ENCODE measurements at places on chromosomes 16 and 17. TPM values are rescaled to one million over a fixed set of nuclear protein-coding genes. Genes with fewer than 3 reads are reported as not detected.

DNA sequence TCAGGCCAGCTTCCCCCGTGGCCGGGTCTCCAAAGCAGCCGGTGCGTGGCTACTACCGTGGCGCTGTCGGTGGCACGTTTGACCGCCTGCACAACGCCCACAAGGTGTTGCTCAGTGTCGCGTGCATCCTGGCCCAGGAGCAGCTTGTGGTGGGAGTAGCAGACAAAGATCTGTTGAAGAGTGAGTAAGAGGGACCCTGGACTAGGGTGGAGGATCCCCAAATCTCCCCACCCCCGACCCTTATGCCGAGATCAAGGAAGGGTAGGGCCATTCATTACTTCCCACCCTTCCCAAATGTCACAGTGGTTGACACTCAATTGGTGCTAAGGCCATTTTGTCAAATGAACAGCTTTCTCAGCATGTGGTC is 1.2 kb downstream of the COASY start:
- no peak for DNase-seq

DNA sequence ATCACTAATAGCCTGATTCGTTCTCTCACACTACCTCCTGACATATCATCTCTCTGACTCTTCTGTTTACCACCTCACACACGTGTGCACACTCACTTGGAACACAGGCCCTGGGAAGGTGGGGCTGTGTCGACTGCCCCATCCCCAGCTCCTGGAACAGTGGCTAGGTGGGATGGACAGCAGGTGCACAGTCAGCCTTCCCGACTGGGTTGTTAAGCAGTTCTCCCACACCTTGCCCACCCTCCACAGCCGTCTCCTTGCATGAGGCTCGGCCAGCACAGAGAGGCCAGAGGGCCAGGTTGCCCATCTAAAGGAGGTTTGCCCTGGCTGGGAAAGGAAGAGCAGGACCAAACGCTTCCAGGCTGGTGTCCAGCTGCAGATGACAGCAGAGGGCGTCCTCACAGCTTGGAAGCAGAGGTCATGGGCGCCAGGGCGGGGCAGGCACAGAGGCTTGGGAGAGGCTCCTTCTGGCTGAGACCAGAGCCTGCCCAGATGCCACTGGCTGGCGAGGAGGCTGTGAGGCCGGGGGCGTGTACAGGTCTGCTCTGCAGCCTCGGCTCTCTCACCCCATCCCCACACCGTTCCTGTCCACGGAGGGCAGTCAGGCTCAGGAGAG is 92.8 kb downstream of the AMFR start:
- DNase-seq, result no peak

DNA sequence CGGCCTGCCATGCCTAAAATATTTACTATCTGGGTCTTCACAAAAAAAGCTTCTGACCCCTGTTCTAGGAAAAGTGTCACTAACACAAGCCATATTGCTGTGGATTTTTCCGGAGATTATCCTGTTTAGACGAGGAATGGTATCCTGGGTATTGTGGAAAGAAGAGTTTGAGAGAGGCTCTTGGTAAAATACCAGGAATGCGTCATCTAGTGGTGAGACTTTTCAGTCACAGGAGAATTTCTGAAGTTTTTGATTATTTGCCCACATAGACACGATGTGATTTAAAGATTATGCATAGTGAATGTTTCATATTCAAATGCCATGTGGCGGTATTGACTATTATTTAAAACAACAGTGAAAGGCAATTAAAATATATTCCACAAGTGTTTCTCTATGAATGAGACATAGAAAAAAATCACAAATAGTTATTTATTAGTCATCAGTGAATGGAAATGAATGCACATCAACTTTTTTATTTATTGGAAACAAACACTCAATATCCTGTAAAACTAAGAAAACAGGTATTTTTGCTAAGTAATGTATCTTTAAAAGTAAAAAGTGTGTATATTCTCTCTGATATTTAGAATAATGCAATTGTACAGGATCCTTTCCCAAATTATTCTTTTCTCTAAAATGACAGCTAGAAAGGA is 7.8 kb downstream of the KRT28 start:
- DNase-seq, result peak; percentile 62

- no peak for DNase-seq
Observed at GRCh38 chr17:59533694-59534093, 31.7 kb upstream of the DHX40 start.

DNA sequence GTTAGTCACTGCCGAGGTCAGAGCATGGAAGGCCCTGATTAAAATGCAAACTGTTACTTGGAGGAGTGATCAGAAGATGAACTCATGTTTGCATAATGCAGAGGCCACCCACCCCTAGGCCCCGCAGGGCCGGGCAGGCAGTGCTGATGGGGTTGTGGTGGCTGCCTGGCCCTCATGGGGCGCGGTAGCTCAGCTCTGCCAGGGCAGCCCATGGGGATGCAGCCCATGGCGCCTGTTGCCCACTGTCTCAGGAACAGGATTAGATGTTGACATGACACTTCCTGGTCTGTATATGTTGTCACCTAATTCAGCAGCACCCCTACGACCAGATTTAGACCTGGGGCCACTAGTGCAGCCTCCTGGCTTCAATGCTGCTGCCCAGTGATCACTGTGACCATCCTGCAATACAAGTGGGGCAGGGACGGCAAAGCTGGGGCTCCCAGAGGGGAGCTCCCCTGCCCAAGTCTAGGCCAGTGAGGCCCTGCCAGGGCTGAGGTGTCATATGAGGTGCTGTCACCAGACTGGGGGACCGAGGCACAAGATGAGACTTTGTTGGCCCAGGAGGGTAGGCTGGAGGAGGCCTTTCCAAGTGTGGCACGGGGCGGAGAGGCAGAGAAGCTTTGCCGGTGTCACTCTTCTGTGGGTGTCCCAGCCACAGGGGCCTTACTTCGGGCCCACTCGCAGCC is 49.1 kb downstream of the RAI1 start:
- no peak for DNase-seq

DNA sequence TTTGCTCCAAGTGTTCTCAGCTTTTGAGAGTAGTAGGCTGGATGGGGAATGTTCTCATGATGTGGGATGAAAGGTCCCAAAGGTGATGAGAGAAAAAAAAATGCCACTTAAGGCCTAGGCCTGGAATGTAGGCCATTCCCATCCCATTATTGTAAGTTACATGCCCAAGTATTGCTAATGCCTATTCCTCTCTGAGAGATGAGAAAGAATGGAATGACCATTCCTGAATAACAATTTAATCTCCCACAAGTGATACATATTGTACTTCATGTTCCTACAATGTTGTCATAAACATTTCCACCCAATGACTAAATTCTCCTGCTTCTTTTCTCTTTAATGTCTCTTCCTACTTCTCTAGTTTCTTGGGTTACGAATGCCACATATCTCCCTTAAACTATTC is 102.8 kb upstream of the KCNJ16 start:
- no peak for DNase-seq

- DNase-seq, result no peak
Observed at GRCh38 chr17:63407741-63408330, 38.3 kb downstream of the CYB561 start.

DNA sequence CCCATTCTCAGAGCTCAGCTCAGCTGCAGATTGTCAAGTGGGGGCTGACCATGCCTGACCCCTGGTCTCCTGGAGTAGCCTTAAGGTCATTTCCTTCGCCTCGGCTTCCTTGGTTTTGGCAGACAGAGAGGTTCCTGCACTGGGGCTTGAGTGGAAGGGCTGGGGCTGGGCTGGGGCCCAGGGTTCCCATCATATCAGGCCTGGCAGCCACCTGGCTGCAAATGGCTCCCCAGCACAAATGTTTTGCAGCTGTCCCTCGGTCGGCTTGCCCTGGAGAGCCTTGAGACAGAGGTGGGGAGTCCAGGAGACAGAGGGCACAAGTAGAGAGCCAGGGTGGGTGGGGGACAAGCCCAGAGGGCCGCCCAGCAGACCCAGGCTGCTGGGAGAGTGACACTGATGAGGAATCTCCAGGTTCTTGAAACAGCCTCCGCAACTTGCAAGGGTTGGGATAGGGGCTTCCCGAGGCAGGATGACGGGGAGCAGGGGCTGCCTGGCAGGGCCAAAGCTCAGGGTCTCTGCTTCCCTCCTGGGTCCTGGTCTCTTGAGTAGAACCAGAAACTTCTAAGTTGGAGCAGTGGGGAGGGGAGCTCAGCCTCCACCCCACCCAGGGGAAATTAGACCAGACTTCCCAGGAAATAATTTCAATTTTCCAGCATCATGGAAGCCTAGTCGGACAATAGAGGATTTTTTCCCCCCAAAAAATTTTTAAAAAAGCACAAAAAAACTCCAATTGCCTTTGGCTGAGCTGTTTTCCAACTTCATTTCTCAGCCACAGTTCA is 19.3 kb downstream of the IGFBP4 start:
- no peak for DNase-seq

DNA sequence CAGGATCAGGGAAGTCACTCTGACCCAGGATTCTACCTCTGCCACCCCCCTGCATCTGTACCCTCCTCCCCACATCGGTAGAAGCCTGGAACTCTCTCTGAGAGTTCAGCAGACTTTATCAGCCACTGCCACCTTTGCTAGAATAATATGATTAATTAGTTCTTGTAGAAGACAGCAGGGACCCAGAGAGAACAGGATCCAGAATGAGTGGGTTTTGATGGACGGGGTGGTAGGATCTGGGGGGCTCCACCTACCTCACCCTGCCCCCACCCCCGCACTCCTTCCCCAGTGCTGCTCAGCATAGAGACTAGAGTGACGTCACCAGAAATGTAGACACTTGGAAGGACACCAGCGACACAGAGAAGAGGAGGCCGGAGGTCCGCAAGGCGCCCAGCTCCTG is 33.5 kb downstream of the ABCC6 start:
- no peak for DNase-seq

- DNase-seq, result no peak
Observed at GRCh38 chr17:52495646-52496045, 337.1 kb upstream of the CA10 start.

TMIGD1 gene
- not detected for polyA plus RNA-seq

CNGB1 gene
- 0.04 TPM for polyA plus RNA-seq

ZMYND15 gene
- polyA plus RNA-seq, result 0.69 TPM

COQ7 gene
- polyA plus RNA-seq, result 30.4 TPM

FMNL1 gene
- 5.3 TPM for polyA plus RNA-seq

Data from right lung (tissue), 10 donors.